ENCODE measurements at places on chromosomes 1 and 21. TPM values are rescaled to one million over a fixed set of nuclear protein-coding genes. Genes with fewer than 3 reads are reported as not detected.

SLC30A2 gene
- 6.5 TPM for total RNA-seq

RNU1-2 gene
- total RNA-seq: 1,097 TPM

RNF186 gene
- total RNA-seq: not detected

MACF1 gene
- 241 TPM for total RNA-seq

ANXA9 gene
- 2.0 TPM for total RNA-seq

Data from heart left ventricle (tissue), 16 donors.